ENCODE measurements at places on chromosomes 1 and 21.

- DNase-seq, result peak; percentile 37
Observed at GRCh38 chr1:93080179-93080823, 1.2 kb downstream of the MTF2 start.

- DNase-seq, result no peak
Observed at GRCh38 chr1:35475856-35476674, 81.1 kb downstream of the KIAA0319L start.

- no peak for DNase-seq
Observed at GRCh38 chr1:4787551-4787950, 133.1 kb downstream of the AJAP1 start.

DNA sequence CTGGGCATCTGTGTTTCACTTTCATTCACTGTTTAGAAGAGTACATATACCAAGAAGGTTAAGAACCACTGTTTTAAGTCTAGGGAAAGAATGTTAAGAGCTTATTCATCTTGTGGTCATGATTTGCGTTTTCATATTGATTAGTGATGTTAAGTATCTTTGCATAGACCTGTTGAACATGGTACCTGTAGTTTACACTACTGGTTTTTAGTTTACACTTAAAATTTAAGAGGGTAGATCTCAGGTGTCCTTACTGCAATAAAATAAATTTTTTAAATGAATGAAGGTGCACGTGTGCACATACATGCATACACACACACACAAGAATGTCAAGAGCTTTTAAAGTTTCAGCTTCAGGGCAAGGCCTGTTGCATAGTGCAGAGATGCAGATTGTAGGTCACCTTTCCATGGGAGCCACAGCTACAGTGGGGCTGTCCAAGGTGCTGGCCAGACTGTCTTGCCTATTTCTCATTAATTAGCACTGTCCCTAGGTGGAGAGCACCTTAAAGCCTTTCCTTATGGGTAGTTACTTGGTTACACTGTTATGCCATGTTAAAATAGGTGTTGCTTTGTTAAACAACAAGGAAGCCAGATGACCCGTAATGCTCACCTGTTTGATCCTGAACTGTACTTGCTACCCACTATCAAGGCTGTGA lies 543.0 kb upstream of the DAB1 start:
- DNase-seq, result no peak

- DNase-seq, result no peak
Observed at GRCh38 chr1:117433943-117434342, 66.7 kb downstream of the MAN1A2 start.

- DNase-seq, result no peak
Observed at GRCh38 chr1:6258675-6259074, 2.2 kb downstream of the GPR153 start.

DNA sequence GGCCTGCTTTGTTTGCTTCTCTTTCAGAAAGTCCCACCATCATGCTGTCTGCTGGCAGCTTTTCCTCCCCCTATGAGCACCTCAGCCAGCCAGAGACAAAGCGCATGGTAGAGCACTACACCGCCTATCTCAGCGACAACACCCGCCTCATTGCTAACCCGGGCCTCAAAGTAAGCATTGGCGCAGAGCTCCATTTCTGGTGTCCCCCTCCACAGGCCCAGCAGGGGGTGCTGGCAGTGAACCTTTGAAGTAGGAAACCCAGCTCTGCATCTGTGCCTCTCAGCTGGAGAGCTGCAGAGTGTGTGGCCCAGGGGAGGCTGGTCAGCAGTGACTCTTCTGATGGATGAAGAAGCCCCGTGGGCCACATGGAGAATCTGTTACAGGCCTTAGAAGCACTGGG lies 81.2 kb upstream of the RAVER2 start:
- DNase-seq, result peak; percentile 17
